ENCODE measurements at places on chromosomes 3 and 15.

GRCh38 chr3:189195302-189195701, 23.5 kb downstream of the TPRG1 start:
- peak; percentile 67 for DNase-seq

- DNase-seq: no peak
Measured at GRCh38 chr3:156772588-156773206, 53.5 kb upstream of the LEKR1 start.

DNA sequence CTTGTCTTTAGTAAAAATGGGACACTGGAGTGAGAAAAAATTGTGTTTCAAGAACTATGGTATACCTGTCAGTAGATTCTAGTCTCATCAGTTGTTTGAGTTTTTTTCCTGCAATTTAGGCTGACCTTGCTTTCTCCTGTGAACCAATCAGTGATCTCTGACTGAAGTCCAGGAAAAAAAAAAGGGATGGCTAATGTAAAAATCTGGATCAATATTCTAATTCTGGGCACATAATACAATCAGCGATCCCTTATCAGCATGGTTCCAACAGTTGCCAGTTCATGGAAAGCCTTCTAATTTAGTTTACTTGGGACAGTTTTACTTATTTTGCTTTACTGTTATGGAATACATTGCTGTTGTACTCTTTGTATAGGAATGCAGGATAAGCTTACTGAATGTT, 17.0 kb downstream of the TRPM7 start:
- no peak for DNase-seq

- DNase-seq: no peak
Measured at GRCh38 chr3:132535575-132536441, 61.3 kb upstream of the ACKR4 start.

- no peak for DNase-seq
Measured at GRCh38 chr3:60316121-60316797, 935.0 kb downstream of the FHIT start.

DNA sequence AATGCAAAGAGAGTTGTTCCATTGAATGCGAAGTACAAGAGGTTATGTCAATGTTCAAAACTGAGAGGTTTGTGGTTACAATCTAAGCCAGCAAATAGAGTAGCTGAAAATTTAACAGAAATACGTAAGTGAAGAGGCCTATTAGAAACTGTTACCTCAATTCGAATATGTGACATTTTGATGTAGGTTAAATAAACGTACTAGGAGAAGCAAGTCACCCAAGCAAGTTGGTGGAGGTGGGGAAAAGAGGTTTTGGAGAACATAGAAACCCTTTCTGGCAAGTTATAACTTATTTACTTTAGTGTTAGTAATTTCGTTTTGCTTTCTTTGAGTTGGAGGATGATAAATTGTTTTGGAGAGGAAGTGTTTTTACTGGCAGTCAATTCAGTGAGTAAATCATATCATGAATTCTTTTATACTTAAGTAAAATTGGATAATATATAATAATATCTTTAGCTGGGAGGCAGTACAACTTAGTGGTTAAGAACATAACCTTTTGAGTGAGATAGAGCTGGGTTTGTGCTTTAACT, 91.2 kb upstream of the NAALADL2 start:
- no peak for DNase-seq

DNA sequence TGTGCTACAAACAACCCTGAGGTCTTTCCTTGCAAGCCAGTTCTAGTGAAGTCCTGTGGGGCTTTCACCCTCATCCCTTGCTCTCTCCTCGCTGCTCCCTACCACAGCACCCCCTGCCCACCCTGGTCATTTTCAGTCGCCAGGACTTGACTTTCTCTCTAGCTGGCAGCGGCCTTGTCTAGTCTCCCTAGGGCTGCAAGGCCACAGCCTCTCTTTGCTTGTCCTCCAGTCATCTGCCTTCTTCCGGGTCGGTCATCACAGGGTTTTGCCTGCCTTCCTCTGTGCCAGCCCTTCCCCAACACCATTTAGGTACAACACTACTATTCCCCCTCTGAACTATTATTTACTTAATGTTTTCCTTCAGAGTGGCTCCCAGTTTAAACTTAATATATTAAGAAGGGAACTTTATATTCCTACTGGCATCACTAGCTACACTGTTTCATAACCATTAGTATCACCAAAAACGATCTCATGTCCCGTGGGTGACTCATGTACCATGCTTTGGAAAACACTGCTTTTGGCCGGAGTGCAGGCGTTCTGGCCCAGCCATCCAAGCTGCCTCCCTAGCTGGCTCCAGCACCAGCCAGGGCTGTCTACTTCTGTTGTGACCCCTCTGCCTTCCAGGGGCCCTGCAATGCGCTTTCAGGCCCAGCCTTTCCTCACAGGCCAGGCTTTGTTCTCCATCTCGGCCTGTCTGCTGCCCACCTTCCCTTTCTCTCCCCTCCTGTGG, 21.4 kb downstream of the FAH start:
- DNase-seq: no peak

DNA sequence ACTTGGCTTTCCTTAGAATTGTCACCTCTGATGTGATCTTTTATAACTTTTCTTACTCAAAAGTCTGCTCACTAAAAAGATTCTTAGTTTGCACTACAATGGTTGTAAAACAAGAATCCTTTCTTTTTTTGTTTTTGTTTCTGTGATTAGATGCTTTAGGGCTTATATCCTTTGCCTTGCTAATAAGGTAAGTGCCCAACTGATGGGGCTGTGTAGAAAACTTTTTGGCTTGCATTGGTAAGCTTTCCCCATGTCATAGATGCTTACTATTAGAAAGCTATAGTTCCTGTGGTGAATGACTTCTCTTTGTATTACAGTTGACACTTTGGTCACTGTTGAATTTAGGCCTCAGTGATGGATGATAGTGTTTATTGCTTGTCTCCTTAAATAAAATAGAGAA, 5.1 kb downstream of the ABHD5 start:
- DNase-seq: no peak

- no peak for DNase-seq
Measured at GRCh38 chr3:113193719-113194118, 17.6 kb upstream of the BOC start.

- DNase-seq: no peak
Measured at GRCh38 chr3:77320514-77320913, 280.6 kb downstream of the ROBO2 start.

- no peak for DNase-seq
Measured at GRCh38 chr3:189143321-189143720, 28.4 kb upstream of the TPRG1 start.

- DNase-seq: no peak
Measured at GRCh38 chr3:178507507-178508442, 28.5 kb upstream of the KCNMB2 start.

- peak; percentile 85 for DNase-seq
Measured at GRCh38 chr15:101121511-101122090, 130.2 kb downstream of the CHSY1 start.

DNA sequence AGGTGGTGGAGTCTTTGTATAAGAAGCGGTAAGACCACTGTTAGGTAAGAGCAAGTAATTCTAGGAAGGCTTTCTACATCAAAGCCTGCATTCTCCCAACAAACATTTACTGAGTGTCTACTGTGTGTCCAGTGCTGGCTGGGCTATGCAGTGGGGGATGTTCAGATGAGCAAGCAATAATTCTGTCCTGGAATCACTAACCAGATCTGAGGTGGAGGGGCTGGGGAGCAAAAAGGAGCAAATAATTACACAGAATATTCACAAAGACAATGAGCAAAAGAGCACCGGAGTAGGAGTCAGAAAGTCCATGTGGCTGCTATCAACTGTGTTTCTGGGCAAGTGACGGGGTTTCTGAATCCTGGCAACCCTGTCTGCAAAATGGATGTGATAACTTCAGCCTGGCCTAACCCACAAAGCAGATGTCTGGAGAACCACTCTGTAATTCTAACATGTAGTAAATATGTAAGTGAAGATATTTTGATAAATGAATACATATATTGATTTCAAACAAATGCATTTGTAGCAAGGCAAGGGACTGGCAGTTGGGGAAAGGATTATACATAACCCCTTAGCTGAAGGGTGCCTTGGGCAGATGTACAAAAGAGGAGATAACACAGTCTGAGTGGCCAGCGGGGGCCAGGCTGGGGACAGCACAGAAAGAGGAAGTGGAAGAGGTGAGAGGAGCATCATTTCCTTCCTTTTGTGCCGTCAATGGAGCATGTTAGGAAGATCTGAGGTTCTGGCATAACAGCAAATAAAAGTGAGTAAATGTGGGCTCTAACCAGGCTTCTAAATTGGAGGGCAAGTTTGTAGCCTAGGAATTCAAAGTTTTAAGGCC, 28.8 kb downstream of the CYP8B1 start:
- DNase-seq: no peak

- DNase-seq: no peak
Measured at GRCh38 chr3:179348325-179349013, 960 bp downstream of the MFN1 start.

- DNase-seq: no peak
Measured at GRCh38 chr3:39067286-39067685, 15.5 kb downstream of the WDR48 start.

DNA sequence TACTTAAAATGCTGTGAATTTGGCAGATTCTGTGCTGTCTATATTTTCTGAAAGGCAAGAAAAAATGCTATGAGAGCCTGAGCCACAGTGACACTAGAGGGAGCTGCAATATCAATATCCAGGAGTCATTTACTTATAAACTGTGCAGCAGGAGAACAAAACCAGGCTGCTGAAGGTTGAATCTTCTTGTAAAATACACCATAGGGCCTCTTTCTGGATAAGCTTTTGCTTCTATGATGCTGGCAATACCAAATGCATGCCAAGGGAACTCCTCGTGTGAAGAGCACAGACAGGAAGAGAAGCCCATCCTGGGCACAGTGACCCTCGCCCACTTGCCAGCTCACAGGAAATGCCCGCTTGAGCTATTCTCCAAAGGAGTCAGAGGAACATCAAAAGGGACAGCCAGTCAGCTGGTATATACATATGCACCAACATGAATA, 48.0 kb upstream of the TSPAN3 start:
- DNase-seq: no peak

- no peak for DNase-seq
Measured at GRCh38 chr3:69290430-69290829, 95.5 kb downstream of the FRMD4B start.

GRCh38 chr3:154517404-154517803, 87.4 kb upstream of the GPR149 start:
- no peak for DNase-seq

DNA sequence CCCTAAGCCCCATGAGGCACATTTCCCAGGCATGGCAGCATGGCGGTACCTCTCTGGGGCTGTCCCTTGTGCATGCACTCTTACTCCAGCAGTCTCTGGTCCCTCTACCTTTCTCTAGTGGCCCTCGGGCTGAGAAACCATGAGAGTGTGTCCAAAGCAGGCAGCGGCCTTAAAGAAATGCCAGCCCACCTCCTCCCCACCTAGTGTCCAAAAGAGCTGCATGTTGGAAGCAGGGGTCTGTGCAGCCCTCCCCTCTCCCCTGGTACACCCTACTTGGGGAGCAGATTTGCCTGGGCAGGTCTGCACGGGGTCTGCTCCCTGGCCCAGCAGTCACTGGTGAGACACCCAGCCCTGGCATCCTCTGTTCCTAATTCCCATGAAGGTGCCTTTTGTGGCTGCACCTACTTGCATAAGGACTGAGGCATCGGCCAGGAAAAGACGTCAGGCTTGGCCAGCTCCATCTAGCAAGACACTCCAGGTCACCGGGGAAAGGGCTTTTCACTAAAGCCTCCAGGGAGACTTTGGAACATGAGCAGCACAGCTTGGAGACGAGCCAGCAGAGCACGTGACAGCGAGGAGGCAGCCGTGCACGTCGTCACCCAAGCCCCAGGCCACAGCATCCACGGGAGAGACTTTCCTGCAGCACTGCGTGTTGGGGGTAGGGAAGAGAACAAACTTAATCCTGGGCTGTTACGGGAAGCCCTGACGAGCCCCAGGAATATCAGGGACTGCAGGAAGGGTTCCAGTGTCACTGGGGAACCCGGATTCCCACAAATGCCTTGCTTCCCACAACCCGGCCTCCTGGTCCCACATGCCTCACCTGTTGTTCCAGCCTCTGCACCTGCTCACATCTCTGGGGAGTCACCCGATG, 38.8 kb downstream of the TM2D3 start:
- DNase-seq: no peak

- no peak for DNase-seq
Measured at GRCh38 chr3:128482666-128483656, 10.0 kb downstream of the GATA2 start.

DNA sequence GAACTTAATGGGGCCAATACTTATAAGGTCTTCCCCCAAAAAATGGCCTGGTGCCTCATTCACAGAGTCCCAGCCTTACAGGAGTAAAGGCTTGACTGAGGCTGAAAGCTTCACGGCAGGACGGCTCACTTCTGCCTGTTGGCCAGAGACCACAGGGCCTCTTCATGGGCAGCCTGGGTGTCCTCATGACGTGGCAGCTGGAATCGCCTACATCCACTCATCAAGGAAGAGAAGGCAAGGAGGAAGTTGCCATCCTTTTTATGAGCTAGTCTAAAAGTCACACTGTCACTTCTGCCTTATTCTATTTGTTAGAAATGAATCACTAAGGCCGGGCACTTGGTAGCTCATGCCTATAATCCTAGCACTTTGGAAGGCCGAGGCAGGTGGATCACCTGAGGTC, 89.3 kb upstream of the DGKG start:
- DNase-seq: no peak

DNA sequence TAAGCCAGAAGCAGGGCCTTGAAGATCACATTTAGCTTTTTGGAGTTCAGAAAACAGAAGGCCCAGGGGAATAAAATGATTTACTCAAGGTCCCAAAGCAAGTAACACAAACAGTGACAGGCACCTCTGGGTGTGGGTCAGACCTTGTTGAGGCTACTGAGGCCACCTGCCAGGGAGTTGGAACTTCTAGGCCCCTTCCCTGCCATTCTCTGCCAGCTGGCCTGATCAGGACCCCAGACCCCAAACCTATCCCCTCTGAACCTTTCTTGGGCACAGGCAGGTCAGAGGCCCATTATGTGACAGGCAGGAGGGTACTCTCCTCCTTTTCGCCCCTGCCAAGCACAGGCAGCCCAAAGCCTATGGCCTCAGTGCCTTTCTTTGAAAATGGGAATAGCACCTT, 49.4 kb upstream of the ATP2B2 start:
- peak; percentile 36 for DNase-seq

GRCh38 chr15:92853222-92853621, 46.9 kb upstream of the CHD2 start:
- DNase-seq: no peak

DNA sequence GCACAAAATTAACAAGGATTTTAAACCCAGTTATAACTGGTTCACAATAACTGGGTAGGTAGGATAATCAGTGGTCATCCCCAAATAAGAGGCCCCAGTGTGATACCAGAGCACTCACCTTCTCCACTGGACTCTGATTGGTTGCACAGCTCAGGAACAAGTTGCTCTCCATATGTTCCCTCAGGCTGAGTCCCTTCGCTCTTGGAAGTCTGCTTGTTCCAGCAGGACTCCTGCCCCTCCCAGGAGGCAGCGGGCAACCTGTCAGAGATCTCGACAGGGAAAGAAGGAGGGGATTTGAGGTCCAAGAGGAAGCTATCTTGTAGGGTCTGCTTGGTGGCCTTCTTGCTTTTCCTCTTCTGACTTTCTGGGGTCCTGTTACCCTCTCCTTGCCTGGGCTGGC, 51.6 kb upstream of the HEG1 start:
- no peak for DNase-seq

GRCh38 chr3:24494618-24495325, at the start of gene THRB:
TSS of gene THRB (minus strand) at chr3:24494850.
- DNase-seq: peak; percentile 89

Measured in upper lobe of right lung (tissue), 1 donor.